Upper lobe of left lung (tissue), 6 donors: ENCODE measurements at places on chromosomes 5 and 9.

- no peak for DNase-seq
These were observed 16.0 kb downstream of the TEK start for GRCh38 chr9:27125030-27125429.

DNA sequence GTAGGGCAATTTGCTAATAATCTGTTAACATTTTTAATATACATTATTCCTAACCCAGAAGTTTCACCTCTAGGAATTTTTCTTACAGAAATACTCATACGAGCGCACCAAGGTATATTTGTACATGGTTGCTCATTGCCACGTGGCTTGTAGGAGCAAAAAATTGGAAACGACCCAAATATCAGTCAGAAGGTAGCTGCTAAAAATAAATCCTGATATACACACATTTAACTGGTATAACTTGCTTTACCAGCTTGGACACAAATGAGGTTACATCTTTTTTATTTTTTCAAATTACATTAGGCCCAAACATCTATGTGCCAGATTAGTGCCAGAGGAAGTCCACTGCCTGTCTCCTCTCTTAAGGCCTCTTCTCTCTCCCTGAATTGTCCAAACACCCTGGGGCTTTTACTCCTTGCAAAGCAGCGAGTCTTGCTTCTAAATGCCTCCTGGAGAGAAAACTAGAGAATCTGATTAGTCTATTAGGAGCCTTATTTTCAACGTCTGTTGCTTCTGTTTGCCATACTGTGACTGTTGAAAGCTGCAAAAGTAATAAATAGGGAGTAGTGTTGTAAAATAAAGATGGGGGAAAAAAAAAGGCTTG, 92.0 kb upstream of the SSBP2 start:
- DNase-seq = peak; percentile 26

GRCh38 chr5:143767162-143767561, 44.8 kb upstream of the HMHB1 start:
- no peak for DNase-seq

DNA sequence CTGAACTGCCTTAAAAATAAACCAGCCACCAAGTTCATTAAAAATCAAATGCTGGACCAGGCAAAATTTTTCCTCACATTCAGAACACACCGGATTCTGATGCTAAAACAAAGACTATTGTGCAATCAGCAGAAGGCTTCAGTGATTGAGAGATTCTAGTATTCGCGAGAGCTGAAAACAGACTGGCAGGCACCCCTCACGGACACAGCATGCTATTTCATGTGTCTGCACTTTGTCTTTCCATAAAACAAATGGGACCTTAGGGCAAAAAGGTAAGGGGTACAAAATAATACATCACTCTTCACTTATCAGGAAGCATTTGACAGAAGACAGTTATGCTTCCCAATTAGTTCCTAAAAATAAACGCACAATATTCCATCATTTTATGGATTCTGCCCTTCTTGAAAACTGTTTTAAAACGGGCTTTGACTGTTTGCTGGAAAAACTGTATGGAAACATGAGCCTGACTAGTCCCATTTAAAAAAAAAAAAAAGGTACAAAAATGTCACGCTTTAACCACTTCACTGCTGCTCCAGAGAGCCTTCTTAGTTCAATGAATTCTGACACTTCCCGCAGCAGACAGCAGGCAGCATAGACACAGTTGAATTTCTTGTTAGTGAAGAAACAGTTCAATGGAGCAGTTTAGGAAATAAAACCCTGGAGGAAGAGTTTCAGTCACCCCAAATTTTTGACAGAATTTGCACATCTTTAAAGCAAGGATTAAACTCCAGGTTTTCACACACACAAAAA, 99.2 kb downstream of the MED27 start:
- DNase-seq = no peak

GRCh38 chr5:148012801-148013200, 51.0 kb upstream of the SPINK5 start:
- no peak for DNase-seq

- no peak for DNase-seq
These were observed 711.0 kb upstream of the CTNND2 start for GRCh38 chr5:12615141-12615820.
